Right kidney (tissue), 9 donors: ENCODE measurements at places on chromosomes 2 and 18.

- DNase-seq: no peak
Measured at GRCh38 chr2:176461809-176462670, 192.8 kb downstream of the MTX2 start.

- no peak for DNase-seq
Measured at GRCh38 chr2:138182937-138183312, 218.7 kb downstream of the HNMT start.

DNA sequence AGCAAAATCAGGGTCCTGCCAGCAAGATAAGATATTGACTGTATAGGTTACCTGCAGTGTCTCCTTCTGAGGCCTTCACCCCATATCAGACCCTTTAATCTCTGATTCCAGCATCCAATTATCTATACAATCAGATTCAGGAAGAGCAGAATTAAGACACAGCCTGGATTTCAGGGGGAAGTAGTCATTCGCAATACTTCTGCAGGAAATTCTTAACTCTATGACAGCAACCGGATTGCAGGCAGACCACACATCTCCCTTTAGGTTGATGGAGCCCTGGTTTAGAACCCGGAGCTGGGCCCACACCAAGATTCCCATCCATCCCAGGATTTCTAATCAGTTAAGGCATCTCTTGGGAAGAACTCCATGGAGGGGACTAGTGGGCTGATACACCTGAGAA is 9.5 kb downstream of the ARL4C start:
- no peak for DNase-seq

- no peak for DNase-seq
Measured at GRCh38 chr18:8989855-8990254, 112.6 kb upstream of the NDUFV2 start.

- no peak for DNase-seq
Measured at GRCh38 chr2:45962177-45962921, 310.9 kb downstream of the PRKCE start.

DNA sequence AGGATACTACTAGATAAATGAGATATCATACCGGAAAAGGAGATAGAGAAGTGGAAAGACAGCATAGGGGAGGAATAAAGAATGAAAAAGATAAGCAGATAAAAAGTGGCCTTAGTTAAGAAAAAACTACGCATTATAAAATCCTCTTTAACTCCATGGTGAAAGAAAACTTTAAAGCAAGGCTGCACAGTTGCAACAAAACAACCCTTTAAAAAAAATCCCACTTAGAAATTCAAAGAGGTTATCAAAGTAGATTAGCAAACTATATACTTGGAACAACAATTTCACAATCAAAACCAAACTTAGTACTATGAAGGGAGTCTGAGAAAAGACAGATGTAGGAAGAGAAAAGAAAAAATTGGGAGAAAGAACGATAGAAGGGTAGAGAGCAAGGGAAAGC is 133.4 kb upstream of the OSR1 start:
- DNase-seq: no peak

GRCh38 chr18:80170395-80171053 is 61.5 kb downstream of the ADNP2 start:
- DNase-seq: no peak

DNA sequence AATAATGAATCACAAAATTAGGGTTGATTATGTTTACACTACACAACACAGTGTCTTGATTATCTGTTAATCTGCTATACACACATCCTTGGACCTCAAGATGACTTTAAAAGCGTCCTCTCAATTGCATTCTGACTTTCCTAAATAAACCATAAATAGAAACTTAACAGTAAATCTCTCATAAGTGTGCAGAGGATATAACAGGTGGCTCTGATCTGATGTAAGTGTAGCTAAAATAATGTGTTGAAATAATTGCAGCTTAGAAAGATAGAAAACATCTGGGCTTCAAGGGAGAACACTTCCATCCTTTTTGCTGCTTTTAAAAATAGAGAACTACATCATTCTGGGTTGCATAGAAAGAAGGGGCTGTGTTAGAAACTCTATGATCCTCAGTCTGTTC is 78.4 kb upstream of the EFEMP1 start:
- DNase-seq: no peak

- DNase-seq: peak; percentile 35
Measured at GRCh38 chr2:39516347-39517101, 79.4 kb upstream of the MAP4K3 start.

DNA sequence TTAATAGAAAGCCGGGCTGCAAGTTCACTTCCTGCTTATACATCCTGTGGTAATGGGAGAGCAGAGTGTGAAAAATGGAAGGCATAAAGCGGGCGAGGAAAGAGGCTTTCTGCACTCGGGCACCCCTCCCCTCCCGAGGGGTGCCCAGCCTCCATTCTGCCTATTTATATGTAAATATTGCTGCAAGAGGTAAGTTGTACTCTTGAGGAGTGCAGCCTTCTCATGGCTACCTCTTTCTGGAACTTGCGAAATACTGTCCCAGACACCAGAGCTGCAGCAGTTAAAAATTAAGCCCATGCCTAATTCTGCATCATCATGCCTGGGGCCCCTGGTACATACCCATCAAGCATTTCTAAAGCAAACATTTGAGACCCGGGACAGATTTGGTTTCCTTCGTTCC is 156.0 kb downstream of the GBX2 start:
- no peak for DNase-seq

GRCh38 chr2:15348045-15348444 is 213.1 kb downstream of the NBAS start:
- DNase-seq: no peak

DNA sequence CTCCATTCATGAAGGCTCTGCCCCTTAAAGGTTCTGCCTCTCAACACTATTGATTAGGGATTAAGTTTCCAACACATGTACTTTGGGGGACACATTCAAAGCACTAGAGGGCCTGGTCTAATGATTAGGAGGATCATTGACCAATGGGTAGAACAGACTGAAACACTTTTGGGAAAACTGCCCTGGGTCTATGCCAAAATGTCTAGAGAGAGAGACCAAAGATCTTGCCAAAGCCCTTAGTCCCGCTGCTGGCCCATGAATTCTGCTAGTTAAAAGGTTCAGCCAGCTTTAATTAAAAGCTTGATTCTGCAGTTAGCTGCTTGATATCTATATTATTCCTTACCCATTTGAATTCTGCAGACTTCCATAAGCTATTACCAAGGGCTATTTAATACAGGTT is 613.2 kb downstream of the SLC4A3 start:
- no peak for DNase-seq

- no peak for DNase-seq
Measured at GRCh38 chr18:6629635-6630140, 99.8 kb upstream of the ARHGAP28 start.

GRCh38 chr18:67862069-67862468 is 345.5 kb upstream of the DSEL start:
- DNase-seq: no peak

DNA sequence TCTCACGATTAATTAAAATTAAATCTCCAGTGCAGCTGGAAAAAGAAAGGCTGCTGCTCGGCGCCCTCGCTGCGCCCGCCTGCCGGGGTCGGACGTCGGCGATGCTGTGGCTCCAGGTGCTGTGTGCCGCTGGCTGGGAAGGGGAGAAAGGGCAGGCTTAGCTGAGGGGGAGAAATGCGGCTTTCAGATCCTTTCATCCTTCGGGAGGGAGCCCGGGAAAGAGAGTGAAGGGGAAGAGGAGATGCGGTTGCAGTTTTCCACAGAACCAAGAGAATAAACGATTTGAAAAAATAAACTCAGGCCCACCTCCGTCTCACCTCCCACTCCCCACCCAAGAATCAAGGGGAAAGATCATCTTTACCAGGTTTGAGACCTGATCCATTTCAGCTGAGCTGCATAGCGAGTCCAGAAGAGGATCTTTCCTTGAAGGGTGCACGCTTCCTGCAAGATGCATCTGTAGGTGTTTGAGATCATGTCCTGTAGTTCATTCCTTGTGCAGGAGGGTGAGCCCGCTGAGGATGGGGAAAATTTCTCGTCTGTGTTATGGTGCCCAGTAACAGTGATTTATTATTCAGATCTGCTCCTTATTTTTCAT is 495 bp downstream of the TMEM169 start:
- peak; percentile 64 for DNase-seq

DNA sequence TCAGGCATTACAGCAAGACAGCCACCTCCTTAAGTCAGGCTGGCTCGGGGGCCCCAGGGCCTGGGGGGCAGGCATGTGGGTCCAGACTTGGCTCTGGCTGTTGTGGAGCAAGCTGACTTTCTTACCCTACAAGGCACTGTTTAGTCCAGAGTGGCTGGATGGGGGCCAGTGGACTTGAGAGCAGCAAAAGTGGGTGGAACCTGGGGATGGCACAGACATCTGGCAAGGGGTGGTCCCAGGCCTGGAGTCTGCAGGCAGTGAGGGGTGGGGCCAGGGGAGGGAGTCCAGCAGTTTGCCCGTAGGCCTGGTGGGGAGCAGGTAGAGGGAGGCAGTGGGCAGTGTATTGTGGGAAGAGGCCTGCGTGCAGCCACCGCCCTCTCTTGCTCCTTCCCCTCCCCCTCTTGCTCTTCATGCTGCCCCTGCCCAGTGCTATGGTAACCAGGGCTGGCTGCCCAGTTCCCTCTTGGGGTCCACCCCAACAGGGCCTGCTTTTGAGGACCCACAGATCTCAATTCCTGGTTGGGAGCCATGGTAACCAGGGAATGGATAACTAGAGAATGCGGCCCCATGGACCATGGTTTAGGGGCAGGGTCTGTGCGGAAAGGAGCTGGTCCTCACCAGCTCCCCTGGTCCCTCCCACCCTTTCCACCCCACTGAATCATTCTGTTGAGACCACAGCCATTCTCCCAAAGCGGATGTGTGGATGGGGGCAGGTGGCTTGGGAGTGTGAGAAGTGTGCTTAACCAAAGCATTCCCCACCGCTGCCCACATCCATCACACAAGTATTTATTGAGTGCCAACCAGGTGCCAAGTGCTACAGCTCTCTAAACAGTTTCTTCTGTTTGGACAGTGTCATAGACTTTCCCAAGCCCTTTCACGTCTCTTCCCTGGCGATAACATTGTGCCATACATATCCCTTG is 19.3 kb downstream of the SPEG start:
- no peak for DNase-seq

GRCh38 chr2:197210430-197210829 is 100.2 kb downstream of the ANKRD44 start:
- no peak for DNase-seq

DNA sequence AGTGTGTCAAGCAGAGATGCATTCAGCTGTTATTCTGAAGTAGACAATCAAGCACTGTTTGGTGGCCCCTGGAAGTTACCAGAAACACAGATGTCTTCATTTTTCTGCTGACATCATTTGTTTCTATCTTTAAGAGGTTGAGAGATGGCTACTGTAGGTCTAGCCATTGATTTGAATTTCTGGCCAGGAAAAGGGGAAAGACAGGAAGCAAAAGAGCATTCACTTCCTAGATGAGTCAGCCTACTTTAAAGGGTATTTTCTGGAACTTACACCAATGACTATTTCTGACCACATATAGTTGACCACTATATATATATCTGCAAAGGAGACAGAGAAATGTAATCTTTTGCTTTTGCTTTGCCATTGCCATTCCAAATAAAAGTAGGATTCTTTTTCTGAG is 900.1 kb upstream of the SOX11 start:
- DNase-seq: no peak

DNA sequence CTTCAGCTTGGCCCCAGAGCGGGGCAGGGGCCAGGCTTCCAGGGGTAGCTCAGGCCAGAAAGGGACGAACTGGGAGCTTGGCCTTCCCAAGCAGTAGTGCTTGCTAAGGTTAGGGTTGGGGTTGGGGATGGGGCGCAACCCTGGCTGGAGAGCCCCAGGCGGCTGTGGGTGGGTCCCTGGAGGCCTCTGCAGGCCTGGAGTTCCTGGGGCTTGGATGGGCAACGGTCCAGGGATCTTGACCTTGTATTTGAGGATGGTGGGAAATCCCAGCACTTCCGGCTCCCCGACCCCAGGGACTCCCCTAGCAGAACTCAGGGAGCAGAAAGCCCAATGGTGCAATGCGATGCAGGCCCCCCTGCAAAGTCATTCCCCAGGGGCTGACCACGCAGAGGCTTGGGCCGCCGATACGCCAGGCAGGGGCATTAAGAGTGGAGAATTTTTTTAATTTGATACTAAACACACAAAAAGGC is 12.6 kb upstream of the MLPH start:
- DNase-seq: no peak

GRCh38 chr2:86186431-86186830 is 8.8 kb downstream of the IMMT start:
- no peak for DNase-seq

DNA sequence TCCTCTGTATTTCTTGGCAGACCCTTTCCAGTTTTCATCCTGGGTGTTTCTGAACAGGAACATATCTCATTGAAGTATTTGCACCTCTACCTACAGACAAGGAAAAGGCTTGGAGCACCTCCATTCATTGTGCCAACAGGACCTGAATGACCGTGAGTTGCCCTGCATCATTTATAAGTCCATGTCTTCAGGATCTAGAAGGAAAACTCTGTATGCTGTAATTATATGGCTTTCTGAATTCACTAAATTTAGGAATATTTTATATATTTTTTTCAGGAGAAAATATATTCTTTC is 402.3 kb upstream of the SLC14A2 start:
- no peak for DNase-seq

DNA sequence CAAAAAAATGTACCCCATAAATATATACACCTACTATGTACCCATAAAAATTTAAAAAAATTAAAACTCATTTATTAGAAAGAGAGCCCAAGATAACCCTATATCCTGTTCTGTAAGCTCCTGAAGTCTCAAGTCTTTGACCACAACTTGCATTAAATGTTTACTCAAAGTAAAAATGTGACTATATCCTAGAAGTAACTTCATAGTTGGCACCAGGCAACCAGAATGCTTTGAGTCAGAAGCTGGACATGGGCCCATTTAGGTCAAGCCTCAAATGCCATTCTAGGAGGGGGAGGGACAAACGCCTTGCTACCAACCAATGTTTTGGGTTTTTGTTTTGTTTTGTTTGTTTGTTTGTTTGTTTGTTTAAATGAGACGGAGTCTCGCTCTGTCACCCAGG is 9.3 kb upstream of the TBC1D8 start:
- DNase-seq: no peak

DNA sequence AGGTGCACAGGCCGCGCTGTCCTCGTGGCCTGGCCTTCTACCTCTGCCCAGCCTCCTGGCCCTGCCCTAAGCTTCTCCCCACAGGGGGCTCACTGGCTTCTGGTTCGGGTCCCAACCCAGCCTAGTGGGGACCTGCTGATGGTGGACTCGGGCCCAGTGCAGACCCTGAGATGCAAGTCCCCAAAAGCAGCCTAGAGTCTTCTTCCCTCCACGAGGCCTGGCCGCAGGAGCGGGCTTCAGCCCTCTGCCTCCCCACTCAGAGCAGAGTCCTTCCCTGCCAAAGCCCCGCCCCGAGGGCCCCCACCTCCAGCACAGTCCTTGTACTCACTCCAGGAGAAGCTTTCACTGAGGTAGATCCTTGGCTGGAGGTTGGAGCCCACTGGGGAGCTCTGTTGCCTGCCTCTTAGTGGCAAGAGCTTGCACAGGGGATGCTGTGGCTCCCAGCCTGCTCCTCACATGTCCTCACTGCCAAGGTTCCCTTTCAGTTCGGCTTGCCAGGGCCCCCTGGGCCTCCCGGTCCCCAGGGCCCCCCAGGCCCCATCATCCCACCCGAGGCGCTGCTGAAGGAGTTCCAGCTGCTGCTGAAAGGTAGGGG is 3.6 kb downstream of the ERFE start:
- peak; percentile 15 for DNase-seq

GRCh38 chr18:76503649-76504386 is 8.8 kb upstream of the ZNF516 start:
- DNase-seq: no peak

GRCh38 chr2:37418956-37419355 is 74.5 kb downstream of the QPCT start:
- DNase-seq: no peak

- DNase-seq: no peak
Measured at GRCh38 chr2:25881764-25882163, 3.5 kb upstream of the ASXL2 start.

GRCh38 chr18:77074431-77074830 is 58.2 kb downstream of the MBP start:
- no peak for DNase-seq
